ENCODE measurements at places on chromosomes 5 and 9.
A peak's percentile ranks its signal among the peaks of the same experiment; 100 is the strongest.

DNA sequence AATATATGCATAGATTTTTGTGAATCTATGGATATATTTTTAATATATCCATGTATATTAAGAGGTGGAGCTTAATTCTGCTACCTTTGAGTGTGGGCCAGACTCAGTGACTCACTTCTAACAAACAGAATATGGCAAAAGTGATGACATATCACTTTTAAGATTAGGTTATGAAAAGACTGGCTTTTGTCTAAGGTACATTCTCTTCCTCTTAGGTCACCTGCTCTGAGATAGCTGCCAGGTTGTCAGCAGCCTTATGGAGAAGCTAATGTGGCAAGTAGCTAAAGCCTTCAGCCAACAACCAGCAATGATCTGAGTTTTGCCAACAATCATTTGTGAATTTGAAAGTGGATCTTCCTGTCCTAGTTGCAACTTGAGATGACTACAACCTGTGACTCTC lies 83.8 kb downstream of the ANKRD31 start:
- no peak for DNase-seq

DNA sequence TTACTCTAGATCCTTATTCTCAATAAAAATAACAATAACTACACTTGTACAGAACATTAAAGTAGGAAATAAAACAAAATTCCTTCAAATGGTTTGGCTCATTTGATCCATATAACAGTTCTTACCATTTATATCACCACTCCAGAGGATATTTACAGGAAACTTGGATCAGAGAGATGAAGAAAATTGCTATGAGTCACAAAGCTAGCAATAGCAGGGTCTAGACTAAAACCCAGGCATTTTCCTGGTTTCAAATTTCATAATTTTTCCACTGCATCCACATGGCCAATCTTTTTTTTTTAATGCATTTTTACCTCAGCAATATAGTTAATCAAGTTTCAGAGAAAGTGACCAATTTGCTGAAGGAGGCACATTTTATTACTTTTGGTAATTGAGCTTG lies 299.2 kb downstream of the ELAVL2 start:
- no peak for DNase-seq

DNA sequence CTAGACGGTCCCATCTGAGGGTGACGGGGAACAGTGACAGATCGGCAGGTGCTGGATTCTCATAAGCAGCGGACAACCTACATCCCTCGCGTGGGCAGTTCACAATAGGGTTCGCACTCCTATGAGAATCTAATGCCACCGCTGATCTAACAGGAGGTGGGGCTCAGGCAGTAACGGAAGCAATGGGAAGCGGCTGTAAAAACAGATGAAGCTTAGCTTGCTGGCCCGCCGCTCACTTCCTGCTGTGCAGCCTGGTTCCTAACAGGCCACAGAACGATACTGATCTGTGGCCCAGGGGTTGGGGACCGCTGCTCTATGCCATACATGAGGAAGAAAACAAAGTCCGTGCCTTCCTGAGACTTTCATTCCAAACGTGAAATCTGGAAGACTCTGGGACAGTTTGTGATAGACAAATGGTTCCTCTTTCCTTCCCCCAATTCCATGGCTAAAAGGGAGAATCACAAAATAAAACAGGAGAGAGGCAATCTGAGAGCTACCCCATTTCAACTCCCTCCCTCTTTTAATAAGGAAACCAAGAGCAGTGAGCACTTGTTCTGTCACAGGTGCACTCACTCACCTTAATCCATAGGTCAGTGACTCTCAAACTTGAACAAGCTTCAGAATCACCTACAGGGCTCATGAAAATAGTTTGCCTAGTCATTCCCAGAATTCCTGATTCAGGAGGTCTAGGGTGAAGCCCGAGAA lies 12.1 kb downstream of the PDCL start:
- DNase-seq, result no peak

GRCh38 chr5:59206132-59206581 lies 623.3 kb downstream of the RAB3C start:
- no peak for DNase-seq

GRCh38 chr5:2602451-2603271 lies 148.8 kb downstream of the IRX2 start:
- DNase-seq, result no peak

- no peak for DNase-seq
Observed at GRCh38 chr5:38113880-38114279, 144.5 kb upstream of the EGFLAM start.

- DNase-seq, result peak; percentile 84
Observed at GRCh38 chr9:126058011-126058531, 268.6 kb upstream of the MVB12B start.

DNA sequence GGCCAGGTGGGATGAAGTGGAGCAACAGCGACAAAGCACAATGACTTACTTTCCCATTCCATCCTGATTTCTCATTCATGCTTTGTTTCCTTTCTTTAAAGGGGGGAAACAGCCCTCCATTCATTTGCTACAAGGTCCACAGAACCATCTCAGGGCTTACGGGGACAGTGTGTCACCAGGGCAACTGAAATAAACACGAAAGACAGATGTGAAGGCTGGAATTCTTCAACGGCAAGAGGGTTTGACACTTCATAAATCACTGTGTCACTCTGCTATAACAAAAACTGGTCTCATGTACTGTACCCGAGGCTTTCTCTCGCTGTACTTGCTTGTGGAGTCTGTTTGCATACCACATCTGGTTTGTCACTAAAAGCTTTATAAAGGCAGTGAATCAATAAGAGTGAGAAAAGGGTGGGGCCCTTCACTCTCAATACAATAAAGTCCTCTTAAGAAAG lies 150.8 kb downstream of the EFNA5 start:
- no peak for DNase-seq

GRCh38 chr5:88245893-88246244 lies 22.8 kb downstream of the TMEM161B start:
- no peak for DNase-seq

- no peak for DNase-seq
Observed at GRCh38 chr5:111792471-111793058, 35.6 kb upstream of the NREP start.
